Left ventricle myocardium superior (tissue), 1 donor: ENCODE measurements at places on chromosomes 16 and 17.

GRCh38 chr17:52986056-52986662 is 827.6 kb upstream of the CA10 start:
- no peak for DNase-seq

DNA sequence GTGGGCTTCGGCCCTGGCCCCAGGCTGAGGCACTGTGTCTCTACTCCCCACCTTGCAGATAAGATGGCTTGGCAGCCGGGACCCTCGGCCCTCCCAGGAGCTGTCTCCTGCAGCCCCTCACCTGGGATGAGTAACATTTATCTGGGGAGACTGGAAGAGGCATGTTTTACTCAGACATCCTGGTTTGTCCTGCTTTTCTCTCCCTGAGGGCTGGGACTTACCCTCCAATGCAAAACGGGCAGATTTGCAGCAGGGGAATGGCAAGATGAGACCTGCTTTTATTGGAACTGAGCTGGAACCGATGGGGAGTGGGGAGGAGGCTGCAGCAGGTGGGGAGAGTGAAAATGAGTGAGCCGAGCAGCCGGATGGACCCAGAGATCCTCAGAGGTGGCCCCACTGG is 27.3 kb upstream of the UBE2G1 start:
- no peak for DNase-seq

GRCh38 chr17:44085908-44086307 is 15.4 kb downstream of the G6PC3 start:
- DNase-seq = no peak

GRCh38 chr16:51410125-51410524 is 259.1 kb upstream of the SALL1 start:
- DNase-seq = no peak

GRCh38 chr17:13729466-13730134 is 127.9 kb upstream of the HS3ST3A1 start:
- DNase-seq = no peak

DNA sequence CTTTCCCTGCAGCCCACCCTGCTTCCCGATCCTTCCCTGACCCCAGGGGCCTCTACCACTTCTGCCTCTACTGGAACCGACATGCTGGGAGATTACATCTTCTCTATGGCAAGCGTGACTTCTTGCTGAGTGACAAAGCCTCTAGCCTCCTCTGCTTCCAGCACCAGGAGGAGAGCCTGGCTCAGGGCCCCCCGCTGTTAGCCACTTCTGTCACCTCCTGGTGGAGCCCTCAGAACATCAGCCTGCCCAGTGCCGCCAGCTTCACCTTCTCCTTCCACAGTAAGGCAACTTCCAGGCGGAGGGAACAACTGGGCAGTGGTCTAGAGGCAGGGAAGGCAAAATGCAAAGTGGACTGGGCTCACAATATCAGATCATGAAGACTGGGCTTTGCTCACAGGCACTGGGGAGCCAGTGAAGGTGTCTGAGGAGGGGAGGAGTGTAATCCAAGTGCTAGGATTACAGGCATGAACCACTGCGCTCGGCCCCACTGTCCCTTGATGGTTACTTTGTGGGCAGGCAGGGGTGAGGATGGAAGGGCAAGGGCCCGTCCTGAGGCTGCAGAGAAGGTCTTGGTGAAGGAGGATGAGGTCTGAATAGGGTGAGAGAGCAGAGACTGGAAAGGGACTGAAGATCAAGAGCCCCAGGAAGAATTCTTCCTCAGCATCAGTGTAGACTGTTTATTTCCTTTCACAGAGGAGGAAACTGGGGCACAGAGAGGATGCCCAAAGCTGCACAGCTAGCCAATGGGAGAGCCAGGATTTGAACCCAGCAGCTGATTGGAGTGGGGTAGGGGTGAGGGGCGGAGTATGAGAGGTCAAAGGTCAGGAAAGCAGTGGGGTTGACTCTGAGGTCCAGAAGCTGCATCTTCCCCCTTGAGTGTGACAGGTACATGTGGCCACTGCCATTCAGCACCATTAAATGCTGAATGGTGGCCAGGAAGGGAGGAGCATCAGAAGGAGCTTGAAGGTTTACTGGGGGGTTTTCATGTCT is 16.5 kb upstream of the ADGRG3 start:
- no peak for DNase-seq

- no peak for DNase-seq
Observed at GRCh38 chr17:68820825-68821481, 134.2 kb downstream of the ABCA8 start.

- DNase-seq = no peak
Observed at GRCh38 chr17:63476459-63476853, 405 bp upstream of the ACE start.

- DNase-seq = peak; percentile 88
Observed at GRCh38 chr17:44221084-44221861, 1.8 kb upstream of the UBTF start.

DNA sequence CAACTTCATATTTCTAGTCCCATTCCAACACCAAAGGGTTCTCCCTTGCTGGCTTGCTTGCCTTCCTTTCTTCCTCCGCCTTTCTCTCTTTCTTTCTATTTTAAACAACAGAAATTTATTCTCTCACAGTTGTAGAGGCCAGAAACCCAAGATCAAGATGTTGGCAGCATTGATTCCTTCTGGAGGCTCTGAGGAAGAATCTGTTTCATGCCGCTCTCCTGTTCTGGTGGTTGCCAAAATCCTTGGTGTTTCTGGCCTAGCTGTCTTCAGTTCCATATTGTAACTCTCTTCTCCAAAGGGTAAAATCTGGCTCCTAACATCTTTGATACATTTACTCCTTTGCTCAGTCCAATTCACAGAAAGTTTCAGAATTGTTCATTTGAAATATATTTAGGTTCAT is 3.0 kb upstream of the ANKRD40CL start:
- DNase-seq = no peak

GRCh38 chr17:34527908-34528470 is 51.4 kb upstream of the TMEM132E start:
- no peak for DNase-seq
